Fibroblast of the aortic adventitia (primary cell): ENCODE measurements at places on chromosomes 6 and 20. TPM values are rescaled to one million over a fixed set of nuclear protein-coding genes. Genes with fewer than 3 reads are reported as not detected.

The FOXS1 gene
- 2.3 TPM in 1 of 2 replicates, not detected in the other for total RNA-seq

The LY6G6D gene
- total RNA-seq = not detected in 2 replicates

The ULBP1 gene
- 0.65 and 1.7 TPM in 2 replicates for total RNA-seq

The HLA-DRB5 gene
- total RNA-seq = not detected in 2 replicates

The MRAP2 gene
- total RNA-seq = 0.33 and 5.8 TPM in 2 replicates

The SNAI1 gene
- total RNA-seq = 1.1 and 2.7 TPM in 2 replicates

The UNC93A gene
- not detected in 2 replicates for total RNA-seq

The PTCRA gene
- not detected in 2 replicates for total RNA-seq

The ABRACL gene
- total RNA-seq = 15.8 and 32.2 TPM in 2 replicates

The NOTCH4 gene
- total RNA-seq = 1.1 and 2.2 TPM in 2 replicates

The TRIM31 gene
- not detected in 2 replicates for total RNA-seq

The C6orf163 gene
- 3.9 and 5.2 TPM in 2 replicates for total RNA-seq

The ETV7 gene
- 0.09 TPM in 1 of 2 replicates, not detected in the other for total RNA-seq

The DACT2 gene
- 0.27 and 0.98 TPM in 2 replicates for total RNA-seq

The MCCD1 gene
- total RNA-seq = not detected in 2 replicates

The DPPA5 gene
- total RNA-seq = not detected in 2 replicates

The IL20RA gene
- total RNA-seq = 0.18 and 0.90 TPM in 2 replicates

The PNPLA1 gene
- 0.09 TPM in 1 of 2 replicates, not detected in the other for total RNA-seq

The MYBL2 gene
- total RNA-seq = 1.6 and 17.8 TPM in 2 replicates

The IMPG1 gene
- not detected in 2 replicates for total RNA-seq

The CTCFL gene
- total RNA-seq = not detected in 2 replicates

The CLDN20 gene
- not detected in 2 replicates for total RNA-seq

The ZSCAN26 gene
- total RNA-seq = 8.7 and 20.8 TPM in 2 replicates

The VSTM2L gene
- 0.57 and 1.4 TPM in 2 replicates for total RNA-seq

The PARD6B gene
- total RNA-seq = 1.4 and 1.5 TPM in 2 replicates

The GABRR1 gene
- total RNA-seq = not detected in 2 replicates

The RIMS1 gene
- 0.63 TPM in 1 of 2 replicates, not detected in the other for total RNA-seq

The SRSF12 gene
- 0.09 and 0.33 TPM in 2 replicates for total RNA-seq

The DDO gene
- total RNA-seq = 1.3 and 2.3 TPM in 2 replicates

The BMP7 gene
- not detected in 2 replicates for total RNA-seq

The RBL1 gene
- 15.9 and 31.9 TPM in 2 replicates for total RNA-seq
